ENCODE measurements at places on chromosomes 4 and X.

GRCh38 chr4:38774181-38774955 lies 8.4 kb downstream of the TLR10 start:
- no peak for DNase-seq

DNA sequence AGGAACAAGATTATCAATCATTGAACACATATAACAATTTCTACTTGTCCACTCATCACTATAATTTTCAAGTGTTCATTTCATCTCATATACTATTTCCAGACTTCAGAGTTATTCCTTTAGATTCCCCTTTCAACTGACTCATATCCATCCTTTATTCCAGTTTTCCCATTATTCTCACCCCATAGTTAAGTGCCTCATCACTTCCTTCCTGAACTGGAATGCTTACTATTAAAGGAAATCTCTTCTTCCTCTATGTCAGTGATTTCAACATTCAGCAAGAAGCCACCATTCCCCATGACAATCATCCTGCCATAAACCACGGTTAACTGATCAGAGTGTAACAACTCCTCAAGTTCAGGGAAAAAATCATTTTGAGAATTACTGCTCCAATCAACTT lies 198.9 kb downstream of the FBXO8 start:
- no peak for DNase-seq

DNA sequence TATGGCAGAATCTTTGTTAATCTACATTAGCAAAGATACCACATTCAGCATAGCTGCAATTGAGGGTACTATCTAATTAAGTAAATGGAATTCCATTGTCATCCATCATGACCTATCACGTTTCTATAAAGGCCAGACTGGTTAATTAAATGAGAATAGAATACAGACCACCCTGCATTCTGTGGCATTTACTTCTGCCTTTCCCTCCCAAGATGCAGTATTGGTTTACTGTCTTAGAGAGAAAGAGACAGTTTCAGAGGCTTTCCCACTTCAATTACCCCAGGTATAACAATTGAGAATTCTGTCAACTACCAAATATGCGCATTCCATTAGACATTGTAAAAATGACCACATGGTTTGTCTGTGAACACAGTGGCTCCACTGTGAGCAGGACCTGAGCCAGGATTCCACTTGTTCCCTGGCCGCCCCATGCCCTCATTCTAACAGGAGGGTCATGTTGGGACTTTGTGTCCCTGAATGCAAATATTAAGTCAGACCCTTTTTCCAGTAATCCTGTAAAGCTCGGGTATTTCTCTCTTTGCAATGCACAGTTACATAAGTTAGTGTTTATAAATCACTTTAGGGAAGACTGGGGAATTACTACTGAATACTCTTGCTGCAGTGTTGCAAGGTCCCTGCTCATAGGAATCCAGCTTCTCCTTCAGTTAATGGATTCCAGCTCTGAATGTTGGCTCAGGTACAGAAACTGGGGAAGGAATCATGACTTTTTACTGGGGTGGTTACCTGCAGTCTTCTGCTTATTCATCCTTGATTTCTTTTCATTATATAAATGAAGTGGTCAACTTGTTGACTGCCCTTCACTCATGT lies 261.0 kb downstream of the PDGFC start:
- DNase-seq = no peak

- no peak for DNase-seq
Observed at GRCh38 chr4:184471881-184472613, 2.3 kb downstream of the IRF2 start.

GRCh38 chr4:74114234-74114633 lies 15.2 kb upstream of the CXCL2 start:
- DNase-seq = no peak
